Activated CD8-positive, alpha-beta memory T cell treated with anti-CD3 and anti-CD28 coated beads for 24 hours (primary cell): ENCODE measurements at places on chromosomes 13 and 19.

GRCh38 chr19:44207126-44207803 lies 5.1 kb upstream of the ZNF227 start:
- peak; percentile 87 for DNase-seq

GRCh38 chr13:60655256-60655655 lies 258.2 kb downstream of the TDRD3 start:
- DNase-seq = no peak

GRCh38 chr13:91740756-91741155 lies 342.3 kb downstream of the GPC5 start:
- DNase-seq = no peak

GRCh38 chr13:46679369-46680120 lies 117.4 kb downstream of the ESD start:
- no peak for DNase-seq

DNA sequence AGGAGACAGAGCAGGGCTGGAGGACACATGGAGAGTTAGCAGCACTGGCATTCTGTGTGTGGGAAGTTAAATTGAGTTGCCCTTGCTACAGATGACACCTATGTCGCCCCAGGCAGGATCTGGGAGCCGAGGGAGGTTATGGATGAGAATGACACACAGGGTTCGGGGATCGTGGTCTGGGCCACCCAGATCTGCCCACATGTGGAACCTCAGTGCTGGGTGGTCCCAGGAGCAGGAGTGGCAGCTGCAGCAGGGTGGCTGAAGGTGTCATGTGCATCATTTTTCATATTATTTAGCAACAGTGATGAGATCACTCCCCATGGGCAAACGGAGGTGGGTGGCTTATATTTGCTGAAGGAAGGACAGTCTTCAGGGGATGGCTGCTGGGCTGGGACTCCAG lies 3.2 kb downstream of the IL17D start:
- DNase-seq = no peak

- no peak for DNase-seq
These were observed 350.0 kb downstream of the ZNF536 start for GRCh38 chr19:30722186-30722585.

- no peak for DNase-seq
These were observed 65.7 kb downstream of the KLF12 start for GRCh38 chr13:74068471-74068870.

DNA sequence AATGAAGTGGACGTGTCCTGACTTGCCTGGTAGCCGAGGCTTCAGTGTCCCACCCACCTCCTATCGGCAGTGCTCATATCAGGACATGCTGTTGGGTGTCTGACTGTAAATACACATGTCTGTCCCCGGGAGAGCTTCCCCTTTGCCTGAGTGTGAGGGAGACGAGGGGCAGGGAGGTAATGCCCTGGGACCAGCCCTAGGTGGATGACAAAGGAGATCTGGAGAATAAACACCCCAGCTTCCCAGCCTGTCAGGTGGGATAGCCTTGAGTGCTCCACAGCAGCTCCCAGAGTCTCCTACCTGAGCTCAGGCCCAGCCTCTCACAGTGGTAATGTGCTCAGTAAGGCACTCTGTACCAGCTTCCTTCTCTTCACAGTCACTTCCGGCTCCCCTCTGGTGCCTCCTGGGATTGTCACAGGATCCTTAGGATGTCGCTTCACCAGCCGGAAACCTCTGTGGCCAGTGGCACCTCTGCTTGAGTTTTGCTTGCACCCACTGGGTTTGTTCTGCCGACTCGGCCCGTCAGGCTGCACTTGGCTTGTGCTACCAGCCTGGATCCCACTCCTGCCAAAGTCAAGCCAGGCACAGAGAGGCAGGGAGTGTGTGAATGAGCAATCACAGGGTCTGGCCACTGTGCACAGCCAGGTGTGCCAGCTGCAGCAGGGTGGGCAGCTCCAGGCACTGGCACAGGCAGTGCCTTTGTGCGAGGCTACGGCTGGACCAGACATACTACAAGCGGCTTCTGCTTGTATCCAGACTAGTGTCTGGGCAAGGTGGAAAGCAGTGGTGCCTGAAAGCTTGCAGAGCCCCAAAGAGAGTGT lies 54.4 kb upstream of the RGCC start:
- no peak for DNase-seq

DNA sequence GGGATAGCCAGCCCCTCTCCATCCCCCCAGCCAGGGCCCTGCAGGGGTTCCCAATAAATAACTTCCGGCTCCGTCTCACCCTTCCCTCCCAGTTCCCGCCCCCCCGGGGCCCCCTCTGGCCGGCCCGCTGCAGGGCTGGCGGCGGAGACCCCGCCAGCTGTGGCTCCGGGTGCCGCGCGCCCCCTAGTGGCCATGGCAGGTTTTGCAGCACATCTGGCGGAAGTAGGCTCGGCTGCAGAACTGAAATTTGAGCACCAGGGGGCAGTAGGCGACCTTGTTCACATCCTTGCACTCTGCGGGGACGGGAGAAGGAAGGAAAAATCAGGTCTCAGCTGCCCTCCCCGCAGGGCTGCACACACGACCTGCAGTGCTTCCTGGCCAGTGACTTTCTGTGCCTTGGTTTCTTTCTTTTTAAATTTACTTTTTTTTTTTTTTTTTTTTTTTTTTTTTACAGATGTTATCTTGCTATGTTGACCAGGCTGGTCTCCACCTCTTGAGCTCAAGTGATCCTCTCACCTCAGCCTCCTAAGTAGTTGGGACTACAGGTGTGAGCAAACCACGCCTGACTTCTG lies 3.6 kb upstream of the MYO1F start:
- peak; percentile 96 for DNase-seq

DNA sequence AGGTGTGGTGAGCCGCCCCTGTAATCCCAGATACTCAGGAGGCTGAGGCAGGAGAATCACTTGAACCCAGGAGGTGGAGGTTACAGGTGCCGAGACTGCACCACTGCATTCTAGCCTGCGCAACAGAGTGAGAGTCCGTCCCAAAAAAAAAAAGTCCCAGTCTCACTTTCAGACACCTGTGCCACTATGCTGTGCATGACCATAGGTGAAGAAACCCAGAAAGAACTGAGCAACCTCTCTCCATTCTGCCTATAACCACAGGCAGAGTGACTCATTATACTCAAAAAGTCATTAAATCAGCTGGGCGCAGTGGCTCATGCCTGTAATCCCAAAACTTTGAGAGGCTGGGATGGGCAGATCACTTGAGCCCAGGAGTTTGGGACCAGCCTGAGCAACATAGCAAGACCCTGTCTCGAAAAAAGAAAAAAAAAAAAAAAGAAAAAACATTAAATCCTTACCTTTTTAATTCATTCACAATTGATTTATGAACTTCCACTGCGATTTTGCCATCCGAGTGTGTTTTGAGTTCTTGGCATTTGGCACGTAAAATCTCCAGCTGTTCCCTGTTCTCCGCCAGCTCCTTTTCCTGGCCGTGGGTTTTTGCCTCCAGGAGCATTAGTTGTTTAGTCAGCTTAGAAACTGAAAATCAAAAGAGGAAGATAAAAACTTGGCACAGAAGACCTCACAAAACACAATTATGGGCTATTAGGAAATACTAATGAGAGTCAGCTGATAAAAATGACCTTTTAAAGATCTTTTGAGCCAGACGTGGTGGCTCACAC lies 45.5 kb upstream of the SLC7A9 start:
- DNase-seq = no peak

DNA sequence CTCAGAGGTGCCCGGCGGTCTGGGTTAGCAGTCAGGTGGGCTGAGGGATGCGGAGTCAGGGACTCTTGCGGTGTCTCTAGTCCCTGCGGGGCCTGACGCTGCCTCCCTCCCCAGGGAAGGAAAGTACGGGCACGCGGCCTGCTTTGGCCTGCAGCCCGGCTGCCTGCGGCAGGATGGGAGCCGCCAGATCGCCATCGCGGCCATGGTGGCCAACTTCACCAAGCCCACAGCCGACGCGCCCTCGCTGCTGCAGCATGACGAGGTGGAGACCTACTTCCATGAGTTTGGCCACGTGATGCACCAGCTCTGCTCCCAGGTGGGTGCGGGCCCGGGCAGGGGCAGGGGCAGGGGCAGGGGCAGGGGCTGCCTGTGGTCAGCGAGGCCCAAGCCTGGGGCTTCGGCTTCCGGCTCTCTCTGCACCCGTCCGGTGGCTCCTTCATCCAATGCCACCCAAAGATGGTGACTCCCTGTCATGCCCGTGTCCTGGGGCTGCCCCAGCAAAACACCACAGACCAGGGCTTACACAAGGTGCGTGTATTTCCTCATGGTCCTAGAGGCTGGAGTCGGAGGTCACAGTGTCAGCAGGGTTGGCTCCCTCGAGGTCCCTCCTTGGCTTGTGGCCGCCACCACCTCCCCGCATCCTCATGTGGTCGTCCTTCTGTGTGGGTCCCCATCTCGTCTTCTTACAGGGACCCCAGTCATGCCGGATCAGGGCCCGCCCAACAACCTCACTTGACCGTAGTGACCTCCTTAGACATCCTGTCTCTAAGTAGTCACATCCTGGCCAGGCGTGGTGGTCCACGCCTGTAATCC lies 11.3 kb upstream of the ZNF554 start:
- DNase-seq = no peak

DNA sequence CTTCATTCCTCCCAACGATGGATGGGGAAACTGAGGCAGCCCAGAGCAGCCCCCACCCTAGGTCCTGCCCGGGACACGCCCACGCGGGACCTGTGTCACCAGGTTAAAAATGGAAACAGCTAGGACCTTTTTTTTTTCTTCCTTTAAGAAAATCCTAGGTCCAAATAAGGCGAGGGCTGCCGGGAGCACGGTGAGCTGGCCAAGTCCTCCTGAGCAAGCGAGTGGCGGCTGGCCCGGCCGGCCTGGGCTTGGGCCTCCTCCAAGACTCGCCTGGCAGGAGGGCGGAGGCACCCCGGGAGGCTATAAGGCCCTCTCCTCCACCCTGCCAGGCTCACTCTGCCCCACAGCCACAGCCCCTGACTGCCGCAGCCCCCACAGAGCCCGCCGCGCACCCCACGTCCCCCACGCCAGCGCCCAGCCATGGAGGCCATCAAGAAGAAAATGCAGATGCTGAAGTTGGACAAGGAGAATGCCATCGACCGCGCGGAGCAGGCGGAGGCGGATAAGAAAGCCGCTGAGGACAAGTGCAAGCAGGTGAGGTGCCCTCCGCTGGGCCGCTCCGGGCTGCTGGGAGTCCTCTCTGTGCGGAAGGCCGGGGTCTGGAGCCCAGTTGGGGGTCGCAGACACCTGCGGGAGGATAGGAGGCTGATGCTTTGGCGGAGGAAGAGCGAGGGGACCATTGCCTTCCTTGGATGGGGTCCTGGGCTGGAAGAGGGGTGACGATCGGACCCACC lies 8.9 kb upstream of the TPM4 start:
- no peak for DNase-seq

DNA sequence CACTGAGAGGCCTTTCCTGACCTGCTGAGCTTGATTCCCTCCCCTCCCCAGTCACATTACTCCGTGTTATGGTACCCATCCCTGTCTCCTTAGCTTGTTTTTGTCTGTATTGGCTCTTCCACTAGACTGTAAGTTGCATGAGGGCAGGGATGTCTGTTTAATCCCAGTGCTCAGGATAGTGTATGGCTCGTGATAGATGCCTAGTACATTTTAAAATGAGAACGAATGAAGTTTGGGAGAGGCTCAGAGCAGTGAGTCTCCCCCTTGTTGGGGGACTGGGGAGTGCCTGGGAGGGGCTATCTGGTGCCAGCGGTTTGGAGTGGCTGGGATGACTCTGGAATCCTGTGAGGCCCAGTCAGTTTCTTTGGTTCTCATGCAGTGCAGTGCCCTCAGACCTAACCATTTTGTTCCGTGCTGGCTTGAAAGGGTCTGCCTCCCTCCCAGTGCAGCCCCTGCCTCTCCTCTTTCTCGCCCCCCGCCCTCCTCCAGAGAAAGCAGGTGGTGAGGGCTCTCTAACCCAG lies 35.5 kb downstream of the ACTN4 start:
- DNase-seq = no peak

DNA sequence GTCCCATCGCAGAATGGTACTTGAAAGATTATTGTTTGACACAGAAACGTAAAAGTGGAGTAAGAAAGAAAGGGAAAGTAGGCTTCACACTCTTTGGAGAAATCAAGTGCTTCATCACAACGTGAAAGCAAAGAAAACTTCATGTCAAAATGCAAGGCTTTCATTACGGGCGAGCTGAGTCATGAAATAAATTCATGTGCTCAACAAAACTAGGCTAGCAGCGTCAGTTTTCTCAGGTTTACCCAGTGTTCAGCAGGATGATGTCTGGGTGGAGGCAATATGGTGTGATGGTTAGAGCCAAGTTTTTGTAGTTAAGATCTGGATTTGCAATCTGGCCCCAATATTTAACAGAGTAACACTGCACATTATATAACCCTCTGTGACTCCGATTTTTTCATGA lies 128.0 kb downstream of the TRPC4 start:
- DNase-seq = no peak

DNA sequence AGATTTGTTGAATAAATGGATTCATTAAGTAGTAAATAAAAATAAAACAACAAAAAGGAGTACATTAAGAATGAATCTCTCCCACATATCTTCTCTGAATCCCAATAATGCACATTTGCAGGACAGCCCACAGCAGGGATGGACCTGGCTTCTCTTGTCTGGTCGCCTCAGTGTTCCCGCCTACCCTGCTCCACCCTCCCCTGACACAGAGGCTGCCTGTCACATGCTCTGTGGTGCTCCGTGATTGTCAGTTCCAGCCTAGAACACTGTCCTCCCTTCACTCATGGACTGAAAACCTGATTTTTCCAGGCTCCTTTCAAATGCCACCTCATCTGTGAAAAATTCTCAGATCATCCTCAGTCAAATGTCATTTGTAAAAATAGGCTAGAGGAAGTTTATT lies 94.5 kb upstream of the GPR12 start:
- no peak for DNase-seq

- DNase-seq = no peak
These were observed 2641.8 kb upstream of the PCDH20 start for GRCh38 chr13:64057372-64058020.

DNA sequence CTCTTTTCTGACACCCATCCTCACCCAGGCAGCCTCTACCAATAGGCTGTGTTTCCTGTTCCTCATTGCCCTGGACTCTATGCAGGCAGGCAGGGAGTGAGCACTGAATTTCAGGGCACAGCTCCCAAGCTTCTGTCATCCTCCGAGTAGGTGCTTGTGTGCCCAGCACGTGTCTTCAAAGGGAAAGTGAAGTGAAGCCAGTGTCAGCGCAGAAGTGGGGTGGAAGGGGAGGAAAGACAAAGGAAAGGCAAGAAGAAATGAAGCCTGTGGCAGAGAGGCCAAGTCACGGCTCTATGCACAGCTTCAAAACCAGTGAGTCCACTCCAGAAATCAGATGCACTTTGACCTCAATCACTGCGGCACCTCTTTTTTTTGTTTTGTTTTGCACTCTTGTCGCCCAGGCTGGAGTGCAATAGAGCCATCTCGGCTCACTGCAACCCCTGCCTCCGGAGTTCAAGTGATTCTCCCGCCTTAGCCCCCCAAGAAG lies 16.9 kb downstream of the CEBPA start:
- DNase-seq = no peak

GRCh38 chr13:99916366-99917103 lies 55.0 kb downstream of the ZIC5 start:
- no peak for DNase-seq

- DNase-seq = peak; percentile 78
These were observed 10.5 kb downstream of the PVR start for GRCh38 chr19:44653977-44654774.

GRCh38 chr13:27053210-27053884 lies 118.3 kb downstream of the USP12 start:
- DNase-seq = no peak
